ENCODE measurements at places on chromosomes 12 and 14.

GRCh38 chr12:121036810-121037326 lies 2.2 kb downstream of the OASL start:
- no peak for DNase-seq

DNA sequence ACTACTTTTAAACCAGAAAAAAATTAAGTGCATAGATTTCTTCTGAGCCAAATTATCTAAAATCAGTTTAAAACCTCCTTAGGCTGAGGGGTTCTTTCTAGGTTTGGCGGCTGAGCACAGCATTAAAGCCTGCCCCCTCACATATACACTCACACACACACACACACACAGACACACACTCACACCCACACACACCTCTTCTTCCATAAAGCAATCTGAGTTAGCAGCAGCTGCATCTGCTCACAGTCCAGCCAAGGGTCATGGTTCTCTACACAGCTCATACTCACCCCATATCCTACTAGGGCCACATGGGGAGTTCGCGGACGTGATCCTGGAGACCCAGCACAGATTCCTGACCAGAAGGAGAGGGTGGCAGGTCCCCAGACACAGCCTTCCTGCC lies 12.4 kb downstream of the SYNDIG1L start:
- DNase-seq = no peak

DNA sequence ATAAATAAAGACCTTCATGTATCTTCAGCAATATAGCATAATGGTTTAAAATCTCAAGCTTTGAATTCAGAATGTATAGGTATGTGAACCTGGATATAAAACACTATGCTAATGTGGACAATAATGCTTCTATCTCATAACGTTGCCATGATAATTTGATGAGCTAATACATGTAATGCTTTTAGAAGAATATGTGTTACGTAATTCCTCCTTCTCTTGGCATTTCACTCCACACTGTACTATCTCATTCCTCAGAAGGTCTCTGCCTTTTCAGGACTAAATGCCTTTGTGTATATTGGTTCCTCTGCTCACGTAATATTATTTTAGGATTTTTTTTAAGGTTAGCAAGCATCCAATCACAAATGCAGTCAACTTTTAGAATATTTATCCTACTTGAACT lies 86.5 kb downstream of the FOXA1 start:
- DNase-seq = no peak

- no peak for DNase-seq
Measured at GRCh38 chr12:83793616-83794015, 1106.9 kb downstream of the TMTC2 start.

- DNase-seq = no peak
Measured at GRCh38 chr12:113315358-113315757, 19.6 kb downstream of the SLC8B1 start.

GRCh38 chr12:28036940-28037339 lies 64.4 kb upstream of the PTHLH start:
- no peak for DNase-seq

GRCh38 chr12:62575036-62575435 lies 108.4 kb downstream of the MON2 start:
- no peak for DNase-seq

- no peak for DNase-seq
Measured at GRCh38 chr12:53292426-53292825, 2.9 kb upstream of the PFDN5 start.

GRCh38 chr14:84208451-84208850 lies 1321.5 kb upstream of the FLRT2 start:
- DNase-seq = no peak

GRCh38 chr12:75959506-75959905 lies 72.1 kb downstream of the PHLDA1 start:
- no peak for DNase-seq

DNA sequence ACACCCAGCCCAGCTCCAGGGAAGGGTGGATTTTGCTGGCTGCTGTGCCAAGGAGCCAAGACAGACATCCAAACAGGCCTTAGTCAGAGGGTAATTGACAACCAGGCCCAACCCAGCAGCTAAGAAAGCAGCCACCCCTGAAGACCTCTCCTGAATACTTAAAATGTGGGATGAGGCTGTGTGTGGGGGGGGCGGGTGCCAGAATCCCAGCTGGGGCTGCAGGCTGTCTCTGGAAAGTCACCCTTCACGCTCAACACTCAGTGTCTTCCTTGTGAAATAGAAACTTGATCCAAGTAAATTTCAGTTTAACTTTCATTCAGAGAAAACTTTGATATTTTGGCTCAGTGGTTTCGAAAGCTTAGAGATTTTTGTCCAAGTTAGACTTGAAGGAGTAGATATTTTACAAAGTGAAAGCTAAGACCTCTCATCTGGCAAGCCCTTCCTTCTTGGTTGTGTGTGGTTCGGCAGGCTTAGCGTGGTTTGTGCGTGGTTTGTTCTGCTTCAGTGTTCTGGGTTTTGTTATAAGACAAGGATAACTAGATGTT lies 5.1 kb downstream of the PAPLN start:
- DNase-seq = no peak

DNA sequence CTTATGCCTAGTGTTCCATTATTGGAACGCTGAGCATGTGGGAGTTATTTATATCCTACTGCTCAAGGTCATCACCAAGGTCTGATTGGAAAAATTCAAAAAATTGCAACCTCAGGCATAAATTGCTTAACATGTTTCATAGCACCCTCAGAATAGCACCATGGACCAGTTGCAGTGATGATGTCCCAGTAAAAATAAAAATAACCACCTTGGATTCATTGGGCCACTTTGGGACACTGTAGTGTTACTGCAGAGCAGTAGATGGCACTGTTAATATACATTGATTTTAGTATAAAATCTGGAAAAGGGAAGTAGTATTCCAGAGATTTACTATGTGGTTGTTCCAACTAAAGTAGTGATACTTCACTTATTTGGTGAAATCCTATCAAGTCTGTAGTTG lies 31.0 kb upstream of the PTCSC3 start:
- no peak for DNase-seq

GRCh38 chr12:131897875-131898274 lies 3.5 kb downstream of the ULK1 start:
- DNase-seq = no peak

- DNase-seq = no peak
Measured at GRCh38 chr14:96215452-96216244, 11.0 kb downstream of the BDKRB2 start.

DNA sequence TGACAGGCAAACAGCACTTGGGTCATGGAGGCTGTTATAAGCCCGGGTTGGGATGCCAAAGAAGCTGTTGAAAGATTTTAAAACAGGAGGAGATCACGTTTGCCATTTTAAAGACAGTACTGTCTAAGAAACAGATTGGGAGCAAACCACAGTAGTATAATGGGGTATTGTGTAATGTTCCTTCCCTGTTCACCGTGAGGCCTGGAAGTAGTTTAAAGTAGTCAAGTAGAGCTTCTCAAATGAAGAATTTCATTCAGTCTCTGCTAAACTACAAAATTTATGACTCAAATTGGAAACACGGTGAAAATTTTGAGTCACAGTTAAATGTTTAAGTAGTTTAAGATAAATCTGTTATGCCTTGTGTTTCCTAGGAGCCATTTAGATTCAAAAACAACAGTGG lies 35.8 kb downstream of the ATP2A2 start:
- no peak for DNase-seq

DNA sequence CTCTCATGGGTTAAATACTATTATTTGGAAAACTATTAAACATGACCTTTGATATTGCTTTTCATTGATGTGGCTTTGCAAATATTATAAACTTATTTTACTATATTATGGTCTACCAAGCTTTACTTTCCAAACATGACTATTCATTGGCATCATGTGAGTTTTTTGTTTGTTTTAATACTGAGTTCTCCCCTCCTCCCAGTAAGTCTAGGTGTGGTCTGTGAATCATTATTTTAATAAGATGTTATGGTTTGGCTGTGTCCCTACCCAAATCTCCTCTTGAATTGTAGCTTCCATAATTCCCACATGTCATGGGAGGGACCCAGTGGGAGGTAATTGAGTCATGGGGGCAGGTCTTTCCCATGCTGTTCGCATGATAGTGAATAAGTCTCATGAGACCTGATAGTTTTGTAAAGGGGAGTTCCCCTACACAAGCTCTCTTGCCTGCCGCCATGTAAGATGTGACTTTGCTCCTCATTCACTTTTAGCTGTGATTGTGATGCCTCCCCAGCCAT lies 80.0 kb downstream of the BORCS5 start:
- no peak for DNase-seq

DNA sequence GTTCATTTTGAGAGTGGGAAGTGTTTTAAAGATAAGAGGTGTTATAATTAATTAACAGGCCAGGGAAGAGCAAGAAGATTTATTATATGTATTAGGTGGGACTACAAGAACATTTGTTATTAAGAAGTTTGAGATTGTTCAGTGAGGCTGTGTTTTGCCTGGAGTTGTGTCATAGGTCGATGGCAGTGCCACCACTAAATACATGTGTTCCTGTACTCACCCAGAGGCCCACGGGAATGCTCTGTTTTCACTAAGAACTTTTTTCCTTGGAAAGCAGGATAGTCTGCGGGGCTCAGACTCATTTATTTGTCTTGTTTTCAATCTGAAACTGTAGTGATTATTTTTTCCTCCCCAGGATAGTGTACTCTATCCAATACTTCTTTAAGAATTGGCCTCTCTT lies 10.1 kb downstream of the IRAK3 start:
- no peak for DNase-seq

GRCh38 chr12:91874086-91874865 lies 271.4 kb downstream of the BTG1 start:
- no peak for DNase-seq

DNA sequence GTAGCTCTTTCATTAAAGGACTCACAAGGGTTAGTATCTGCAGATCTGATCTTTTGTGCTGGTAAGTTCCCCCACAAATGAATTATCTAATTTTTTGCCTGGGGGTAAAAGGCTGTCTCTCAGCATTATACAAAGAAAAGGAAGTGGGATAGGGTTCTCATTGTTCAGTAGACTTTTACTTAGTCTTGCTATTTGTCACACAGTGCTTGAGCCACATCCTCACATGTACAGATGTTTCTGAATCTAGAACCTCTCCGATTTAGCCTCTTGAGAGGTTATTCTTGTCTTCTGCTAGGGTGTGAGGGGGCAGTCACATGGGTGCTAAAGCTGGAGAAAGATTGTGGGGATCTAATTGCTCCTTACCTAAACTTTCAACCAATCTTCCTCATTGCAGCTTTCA lies 93.0 kb downstream of the SLC41A2 start:
- no peak for DNase-seq

GRCh38 chr14:87824266-87824665 lies 168.7 kb downstream of the GALC start:
- DNase-seq = no peak

DNA sequence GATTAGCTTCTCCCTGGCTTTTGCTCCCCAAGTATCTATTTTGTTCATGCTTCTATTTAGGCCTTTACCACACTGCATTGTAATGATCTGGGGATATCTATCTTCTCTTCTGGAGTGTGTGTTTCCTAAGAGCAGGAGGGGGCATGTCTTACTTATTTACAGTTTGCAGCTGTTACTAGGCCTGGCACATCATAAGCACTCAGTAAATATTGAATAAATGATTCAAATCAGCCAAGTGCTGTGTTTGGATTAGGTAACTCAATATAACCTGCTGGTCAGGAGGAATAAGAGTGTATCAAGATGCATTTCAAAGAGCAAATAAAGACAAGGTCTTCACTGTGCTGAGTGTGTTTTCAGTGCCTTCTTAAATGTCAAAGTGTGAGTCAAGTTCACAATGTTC lies 186.1 kb downstream of the FOXG1 start:
- DNase-seq = no peak

- DNase-seq = no peak
Measured at GRCh38 chr14:75426332-75427125, 1.3 kb upstream of the JDP2 start.
